Hepatocyte (in vitro differentiated cells): ENCODE measurements at places on chromosomes 2 and 18. TPM values are rescaled to one million over a fixed set of nuclear protein-coding genes. Genes with fewer than 3 reads are reported as not detected.

- DNase-seq: no peak
These were observed 44.7 kb upstream of the FLACC1 start for GRCh38 chr2:201401815-201402214.

GRCh38 chr2:175476948-175477347 lies 295.4 kb upstream of the ATP5MC3 start:
- DNase-seq: no peak

- DNase-seq: peak; percentile 36
These were observed 48.1 kb downstream of the ID2 start for GRCh38 chr2:8729939-8730338.

DNA sequence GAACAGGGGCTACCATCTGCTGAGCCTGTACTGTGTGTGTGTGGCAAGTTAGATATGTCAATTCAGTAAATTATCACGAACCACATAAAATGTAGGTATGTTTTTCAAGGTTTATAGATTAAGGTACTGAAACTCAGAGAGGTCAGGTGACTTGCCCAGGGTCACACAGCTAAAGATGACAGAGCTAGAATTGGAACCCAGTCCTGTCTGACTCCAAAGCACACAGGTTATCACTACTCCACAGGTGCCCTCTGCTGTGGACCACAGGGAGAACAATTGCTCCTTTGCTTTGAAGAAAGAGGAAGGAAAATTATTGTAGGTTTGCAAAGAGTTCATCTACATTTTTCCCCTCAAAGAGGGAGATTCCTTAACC lies 229.7 kb upstream of the AGAP1 start:
- no peak for DNase-seq

GRCh38 chr2:191629001-191629453 lies 48.9 kb upstream of the NABP1 start:
- no peak for DNase-seq

- DNase-seq: no peak
These were observed 580.8 kb downstream of the ERBB4 start for GRCh38 chr2:211957799-211958198.

- no peak for DNase-seq
These were observed 336.7 kb downstream of the OSR1 start for GRCh38 chr2:19021721-19022120.

- no peak for DNase-seq
These were observed 281.1 kb downstream of the SLC4A3 start for GRCh38 chr2:219908538-219908937.

DNA sequence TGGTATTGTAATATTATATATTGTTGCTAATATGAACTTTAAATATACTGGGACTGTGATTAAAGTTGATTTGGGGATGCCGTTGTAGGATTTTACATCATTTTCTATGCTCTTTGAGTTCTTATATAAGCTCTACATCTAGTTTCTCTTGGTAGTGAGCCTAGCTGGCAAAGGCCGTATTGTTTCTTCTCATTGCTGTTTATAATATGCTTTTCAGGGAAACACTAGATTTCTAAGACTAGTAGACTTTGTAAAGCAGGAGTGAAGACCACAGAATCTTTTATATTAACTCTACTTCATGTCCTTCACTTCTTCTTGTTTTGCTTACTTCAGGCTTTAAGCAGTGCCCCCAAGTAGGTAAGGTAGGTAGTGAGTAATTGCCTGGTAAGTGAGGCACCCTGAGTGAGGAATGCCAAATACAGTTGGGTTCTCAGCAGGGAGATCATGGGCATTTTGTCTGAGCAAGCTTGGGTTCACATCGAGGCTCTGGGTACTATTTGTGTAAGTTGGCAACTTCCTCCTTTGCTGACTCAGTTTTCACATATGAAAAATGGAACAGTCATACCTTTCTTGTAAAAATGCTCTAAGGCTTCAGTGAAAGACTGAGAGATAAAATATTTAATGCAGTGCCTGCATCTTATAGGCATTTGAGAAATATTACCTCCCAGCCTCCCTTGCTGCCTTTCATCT lies 96.4 kb downstream of the RNF144A start:
- DNase-seq: no peak

- DNase-seq: peak; percentile 52
These were observed 219.2 kb upstream of the UBE2E3 start for GRCh38 chr2:180761224-180761623.

GRCh38 chr2:3435445-3435844 lies 56.0 kb downstream of the TRAPPC12 start:
- DNase-seq: no peak

- DNase-seq: no peak
These were observed 238.2 kb upstream of the SOX11 start for GRCh38 chr2:5454051-5454390.

GRCh38 chr2:121356058-121356640 lies 71.1 kb upstream of the TFCP2L1 start:
- DNase-seq: peak; percentile 83

- DNase-seq: no peak
These were observed 11.9 kb upstream of the RPL37A start for GRCh38 chr2:216486708-216487107.

GRCh38 chr2:96878796-96879544 lies 9.1 kb upstream of the SEMA4C start:
- no peak for DNase-seq

- DNase-seq: no peak
These were observed 1443.0 kb upstream of the LRRTM1 start for GRCh38 chr2:81747481-81748070.

DNA sequence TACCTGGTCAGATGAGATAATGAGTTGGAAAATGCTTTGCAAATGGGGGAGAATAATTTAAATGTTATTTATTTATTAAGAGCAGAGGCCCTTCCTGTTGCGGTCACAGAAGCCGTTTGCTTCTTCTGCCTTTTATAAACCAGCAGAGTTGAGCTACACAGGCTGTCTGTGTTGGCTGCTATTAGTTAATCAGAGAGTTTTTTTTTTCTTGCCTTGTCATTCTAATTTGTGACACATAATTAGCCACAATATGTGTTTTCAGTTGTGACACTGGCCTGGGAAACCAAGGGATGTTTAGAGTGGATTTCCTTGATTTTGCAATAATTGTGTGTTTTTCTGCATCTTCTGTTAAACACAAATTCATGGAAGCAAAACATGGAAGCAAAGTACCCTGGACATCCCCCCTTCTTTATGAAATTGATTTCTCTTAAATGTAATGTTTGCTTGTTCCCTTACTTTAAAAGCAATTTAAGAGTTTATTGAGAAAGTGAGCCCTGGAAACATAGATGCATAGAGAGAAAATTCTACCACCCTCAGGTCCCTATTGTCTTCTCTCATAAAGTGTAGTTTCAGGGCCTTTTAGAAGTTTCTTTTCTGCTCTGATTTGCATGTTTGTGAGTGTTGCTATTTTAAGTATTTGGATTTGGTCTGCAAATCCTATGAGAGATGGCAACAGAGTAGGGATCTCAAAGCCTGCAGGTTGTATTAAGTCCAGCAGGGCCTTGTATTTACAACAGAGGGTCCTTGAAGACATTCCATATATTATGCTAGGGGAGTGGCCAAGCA lies 22.8 kb upstream of the IL37 start:
- no peak for DNase-seq

DNA sequence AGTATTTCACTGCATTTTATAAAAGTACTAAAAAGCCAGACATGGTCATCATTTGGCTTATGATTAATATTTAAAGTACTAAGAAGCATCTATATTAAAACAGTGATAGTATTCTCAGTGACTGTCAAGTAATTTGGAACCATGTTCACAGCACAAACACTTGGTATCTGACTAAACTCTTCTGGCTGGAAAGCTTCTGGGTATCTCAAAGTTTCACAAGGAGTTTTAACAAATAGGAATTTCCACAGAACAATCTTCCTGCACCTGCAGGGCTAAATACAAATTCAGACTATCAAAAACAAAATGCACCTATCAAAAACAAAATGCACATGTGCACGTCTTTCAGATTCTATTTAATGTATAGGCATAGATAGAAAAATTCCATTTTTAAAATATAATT lies 158.8 kb downstream of the L3MBTL4 start:
- DNase-seq: no peak

- DNase-seq: no peak
These were observed 11.9 kb upstream of the AGFG1 start for GRCh38 chr2:227460070-227460485.

GRCh38 chr18:6737833-6738232 lies 8.3 kb downstream of the ARHGAP28 start:
- DNase-seq: no peak

GRCh38 chr2:148616662-148617061 lies 27.9 kb upstream of the EPC2 start:
- peak; percentile 9 for DNase-seq

DNA sequence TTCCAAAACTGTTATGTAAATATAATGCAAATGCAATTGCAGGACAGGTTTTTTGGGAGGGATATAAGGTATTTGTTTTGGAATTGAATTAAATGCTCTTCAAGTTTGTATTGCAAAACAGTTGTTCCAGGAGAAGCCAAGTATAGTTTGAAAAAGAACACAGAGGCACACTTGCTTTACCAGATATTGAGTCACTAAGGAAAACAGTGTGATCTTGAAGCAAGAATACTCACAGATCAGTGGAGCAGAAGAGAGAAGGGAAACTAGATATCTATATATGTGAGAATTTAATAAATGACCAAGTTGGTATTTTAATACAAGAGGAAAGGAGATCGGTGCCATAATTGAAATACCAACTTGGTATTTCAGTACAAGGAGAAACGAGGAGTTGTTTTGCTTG lies 178.9 kb downstream of the CAPN13 start:
- no peak for DNase-seq

- DNase-seq: no peak
These were observed at the start of gene IL1RL1 for GRCh38 chr2:102310964-102311640. TSS of gene IL1RL1 (plus strand) at chr2:102311563. CDS start at chr2:102338265, 26,702 bp downstream.

DNA sequence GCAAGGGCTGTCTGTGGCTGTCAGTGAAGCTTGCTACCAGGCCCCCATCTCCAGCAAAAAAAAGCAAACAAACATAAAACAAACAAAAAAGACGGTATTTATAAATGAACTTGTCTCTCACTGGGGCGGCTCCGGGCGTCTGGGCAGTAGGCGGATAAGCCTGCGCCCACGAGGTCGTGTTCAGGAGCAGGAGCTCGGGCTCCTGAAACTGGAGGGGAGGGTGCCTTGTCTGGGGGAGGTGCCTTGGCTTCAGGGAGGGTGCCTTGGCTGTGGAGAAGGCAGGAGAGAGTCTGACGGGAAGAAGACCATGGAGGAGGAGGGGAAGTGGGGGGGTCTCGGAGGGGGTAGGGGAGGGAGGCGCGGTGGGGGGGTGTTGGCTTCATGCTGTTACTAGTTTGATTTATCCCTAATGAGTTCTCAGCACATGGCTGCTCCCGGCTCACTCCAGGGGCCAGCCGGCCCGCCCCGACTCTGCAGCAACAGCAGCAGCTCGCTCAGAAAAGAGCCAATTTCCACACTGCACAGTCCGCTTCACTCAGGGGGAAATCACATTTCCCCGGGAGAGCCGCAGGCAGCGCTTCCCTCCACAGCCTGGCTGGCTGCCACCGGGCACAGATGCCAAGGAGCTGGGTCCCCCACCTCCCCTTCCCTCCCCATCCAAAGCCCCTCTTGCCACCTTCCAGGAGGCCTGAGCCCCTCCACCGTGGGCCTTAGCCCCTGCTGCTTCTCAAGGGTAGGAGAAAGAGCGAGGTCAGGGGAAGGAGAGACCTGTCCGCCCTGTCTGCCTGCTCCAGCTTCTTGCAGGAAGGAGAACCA lies 38.7 kb downstream of the PSD4 start:
- DNase-seq: no peak

GRCh38 chr2:206056286-206056685 lies 29.7 kb downstream of the INO80D start:
- no peak for DNase-seq

DNA sequence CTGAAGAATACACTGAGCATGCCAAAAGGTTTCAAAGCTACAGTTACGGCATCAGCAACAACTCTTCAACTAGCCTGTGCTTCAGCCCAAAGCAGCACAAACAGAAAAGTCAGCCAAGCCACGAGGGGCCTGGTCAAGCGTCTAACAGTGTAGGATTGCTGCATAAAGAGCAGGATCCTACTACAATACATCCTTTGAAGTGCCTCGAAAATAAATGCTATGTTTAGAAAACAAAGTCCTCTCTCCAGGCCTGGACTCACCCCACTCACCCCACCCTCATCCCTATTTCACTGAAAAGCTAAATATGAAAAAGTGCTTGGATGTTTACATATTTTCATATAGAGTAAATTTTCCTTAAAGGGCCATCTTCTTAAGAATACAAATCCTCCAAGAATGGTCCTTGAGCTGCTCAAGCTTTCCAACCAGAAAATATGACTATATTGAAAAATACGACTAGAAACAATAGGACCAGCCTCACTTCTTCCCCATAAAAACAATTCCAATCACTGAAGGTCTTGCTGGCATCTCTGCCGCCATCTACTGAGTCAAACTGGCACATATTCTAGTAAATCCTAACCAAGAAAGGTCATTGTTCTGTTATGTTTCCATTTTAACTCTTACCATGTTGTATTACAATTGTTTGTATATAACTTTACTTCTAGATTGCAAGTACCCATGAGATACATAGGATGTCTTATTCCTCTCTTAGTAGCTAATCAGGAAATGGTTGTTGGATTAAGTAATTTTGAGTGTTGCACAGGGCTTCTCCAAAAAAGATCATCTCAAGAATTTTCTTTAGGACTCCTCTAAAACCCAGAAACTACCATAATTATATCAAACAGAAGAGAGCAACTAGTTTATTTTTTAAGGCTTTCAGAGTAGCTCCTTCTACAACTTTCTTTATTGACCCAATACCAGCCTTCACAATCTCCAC lies 63.6 kb downstream of the CLHC1 start:
- peak; percentile 73 for DNase-seq

GRCh38 chr2:191063584-191063983 lies 49.6 kb upstream of the STAT1 start:
- no peak for DNase-seq

DNA sequence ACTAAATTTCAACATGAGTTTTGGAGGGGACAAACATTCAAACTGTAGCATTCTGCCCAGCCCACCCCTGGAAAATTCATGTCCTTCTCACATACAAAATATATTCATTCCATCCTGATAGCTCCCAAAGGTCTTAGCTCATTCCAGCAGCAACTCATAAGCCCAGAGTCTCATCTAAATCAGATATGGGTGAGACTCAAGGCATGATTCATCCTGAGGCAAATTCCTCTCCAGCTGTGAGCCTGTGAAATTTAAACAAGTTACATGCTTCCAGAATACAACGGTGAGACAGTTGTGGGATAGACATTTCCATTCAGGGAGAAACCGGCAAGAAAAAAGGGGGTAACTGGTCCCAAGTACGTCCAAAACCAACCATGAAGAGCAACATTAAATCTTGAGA lies 43.5 kb upstream of the FAHD2A start:
- DNase-seq: no peak

DNA sequence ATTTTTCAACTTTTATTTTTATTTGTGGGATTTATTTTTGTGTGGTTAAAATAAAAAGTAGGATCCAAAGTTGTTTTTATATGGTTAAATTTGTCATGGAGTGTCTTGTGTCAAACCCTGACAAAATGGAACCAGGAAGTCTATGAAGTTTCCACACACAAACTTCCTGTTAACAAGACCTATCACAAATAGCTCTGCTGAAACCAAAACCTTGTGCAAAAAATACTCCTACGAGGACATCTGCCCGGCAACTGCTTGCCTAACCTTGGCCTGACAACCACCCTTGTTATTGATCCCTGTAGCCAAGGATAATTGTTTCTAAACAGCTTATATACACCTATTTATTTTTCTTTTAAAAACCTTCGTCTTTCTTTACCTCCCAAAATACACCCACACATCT lies 389.6 kb downstream of the TRIB2 start:
- no peak for DNase-seq

GRCh38 chr2:226154610-226155009 lies 645.0 kb downstream of the IRS1 start:
- no peak for DNase-seq

Gene HOXD9
- 3.0 and 4.7 TPM in 2 replicates for polyA plus RNA-seq

Gene COL4A3
- 1.6 TPM in 1 of 2 replicates, not detected in the other for polyA plus RNA-seq

Gene MOB1A
- 43.3 and 47.2 TPM in 2 replicates for polyA plus RNA-seq

Gene SLC5A7
- not detected in 2 replicates for polyA plus RNA-seq

Gene RAB6C
- not detected in 2 replicates for polyA plus RNA-seq

Gene FHOD3
- polyA plus RNA-seq: 1.4 and 1.7 TPM in 2 replicates

Gene FSHR
- 0.40 and 1.2 TPM in 2 replicates for polyA plus RNA-seq
